ENCODE measurements at places on chromosomes 12 and 14.

- DNase-seq, result no peak
Measured at GRCh38 chr12:71867131-71867530, 27.6 kb downstream of the TBC1D15 start.

- no peak for DNase-seq
Measured at GRCh38 chr12:106984588-106985137, 2.3 kb downstream of the MTERF2 start.

GRCh38 chr12:5916785-5917290, 28.2 kb downstream of the ANO2 start:
- DNase-seq, result no peak

GRCh38 chr14:102736956-102737355, 40.3 kb upstream of the TRAF3 start:
- no peak for DNase-seq

DNA sequence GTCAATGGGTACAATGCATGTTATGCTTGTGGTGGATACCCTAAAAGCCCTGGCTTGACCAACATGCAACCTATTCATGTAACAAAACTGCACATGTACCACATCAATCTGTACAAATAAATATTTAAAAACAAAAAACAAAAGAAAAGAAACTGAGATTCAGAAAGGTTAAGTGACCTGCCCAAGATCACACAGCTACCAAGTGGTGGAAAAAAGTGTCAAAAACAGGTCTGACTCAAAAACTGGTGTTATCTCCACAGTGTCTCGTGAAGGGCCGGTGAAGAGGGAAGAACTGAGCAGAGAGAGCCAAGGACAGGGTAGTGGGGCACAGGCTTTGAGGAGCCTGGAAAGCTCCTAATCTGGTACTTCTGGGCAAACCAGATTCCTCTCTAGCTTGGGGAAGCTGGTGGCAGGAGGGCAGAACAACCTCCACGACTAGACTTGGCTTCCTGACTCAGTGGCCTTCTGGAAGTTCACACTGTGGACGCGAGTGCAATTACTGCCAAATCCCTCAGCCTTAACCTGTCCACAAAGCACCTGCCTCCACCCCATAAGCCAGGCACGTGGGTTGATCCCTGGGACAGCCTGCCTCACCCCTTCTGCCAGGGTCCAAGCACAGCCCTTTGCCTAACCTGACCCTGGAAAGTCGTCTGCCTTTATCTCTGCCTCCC, 15.6 kb downstream of the ZBTB39 start:
- DNase-seq, result no peak

- no peak for DNase-seq
Measured at GRCh38 chr12:13905794-13906193, 75.6 kb downstream of the GRIN2B start.

- DNase-seq, result peak; percentile 86
Measured at GRCh38 chr14:77053046-77053841, 24.7 kb upstream of the IRF2BPL start.

- peak; percentile 57 for DNase-seq
Measured at GRCh38 chr12:116066381-116067230, 210.9 kb downstream of the MED13L start.

DNA sequence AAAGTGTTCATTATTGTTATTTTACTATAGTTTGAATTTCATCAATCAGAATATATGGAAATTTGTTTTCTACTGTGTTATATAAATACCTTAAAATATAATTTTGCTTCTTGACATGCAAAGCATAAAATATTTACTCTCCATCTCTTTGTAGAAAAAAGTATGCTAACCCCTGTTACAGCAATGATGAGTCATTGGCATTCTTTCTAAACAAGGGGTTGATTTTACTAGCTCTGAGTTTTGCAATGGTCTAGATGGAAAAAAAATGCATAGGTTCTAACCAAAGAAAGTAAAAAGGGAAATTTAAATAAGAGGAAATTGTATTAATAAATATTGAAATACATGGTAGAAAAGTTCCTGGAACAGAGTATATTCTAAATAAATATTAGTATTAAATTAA, 990.2 kb upstream of the ATXN7L3B start:
- DNase-seq, result no peak

DNA sequence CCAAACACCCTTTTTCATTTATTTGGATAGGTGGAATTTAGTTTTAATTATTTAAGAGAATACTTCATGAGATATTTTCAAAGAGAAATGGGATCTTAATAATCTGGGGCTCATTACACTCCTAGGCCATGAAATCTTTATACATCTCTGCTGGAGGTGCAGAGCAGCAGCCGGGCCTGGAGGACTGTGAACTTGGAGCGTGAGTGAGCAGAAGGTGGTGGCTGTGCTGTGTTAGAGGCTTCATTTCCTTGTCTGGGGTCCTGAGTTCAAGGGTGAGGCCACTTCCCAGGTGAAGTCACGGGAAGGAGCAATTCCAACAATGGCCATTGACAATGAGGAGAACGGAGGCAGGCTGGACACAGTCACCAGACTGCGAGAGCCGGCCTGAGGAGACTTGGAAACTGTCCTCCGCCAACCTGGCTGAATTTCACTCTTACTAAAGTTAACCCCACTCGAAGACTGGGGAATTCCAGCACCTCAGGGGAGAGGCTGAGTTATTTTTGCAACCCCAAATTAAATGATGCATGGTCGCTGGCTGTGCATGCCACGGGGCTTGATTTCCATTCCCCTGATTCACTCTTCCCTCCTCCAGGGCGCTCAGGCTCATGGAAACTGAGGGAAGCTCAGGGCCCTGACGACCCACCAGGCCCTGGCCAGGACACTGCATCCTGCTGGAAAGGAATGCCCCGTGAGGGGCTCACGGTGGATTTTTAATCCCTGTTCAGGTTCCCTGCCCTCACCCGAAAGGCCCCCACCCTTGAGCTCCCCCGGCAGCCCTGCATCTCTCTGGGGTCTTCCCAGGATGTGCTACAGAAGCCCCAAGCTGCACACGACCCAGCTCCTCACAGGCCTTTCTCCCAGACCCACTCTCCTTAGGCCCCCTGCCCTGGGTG, 22.6 kb upstream of the TRAF3 start:
- DNase-seq, result no peak

DNA sequence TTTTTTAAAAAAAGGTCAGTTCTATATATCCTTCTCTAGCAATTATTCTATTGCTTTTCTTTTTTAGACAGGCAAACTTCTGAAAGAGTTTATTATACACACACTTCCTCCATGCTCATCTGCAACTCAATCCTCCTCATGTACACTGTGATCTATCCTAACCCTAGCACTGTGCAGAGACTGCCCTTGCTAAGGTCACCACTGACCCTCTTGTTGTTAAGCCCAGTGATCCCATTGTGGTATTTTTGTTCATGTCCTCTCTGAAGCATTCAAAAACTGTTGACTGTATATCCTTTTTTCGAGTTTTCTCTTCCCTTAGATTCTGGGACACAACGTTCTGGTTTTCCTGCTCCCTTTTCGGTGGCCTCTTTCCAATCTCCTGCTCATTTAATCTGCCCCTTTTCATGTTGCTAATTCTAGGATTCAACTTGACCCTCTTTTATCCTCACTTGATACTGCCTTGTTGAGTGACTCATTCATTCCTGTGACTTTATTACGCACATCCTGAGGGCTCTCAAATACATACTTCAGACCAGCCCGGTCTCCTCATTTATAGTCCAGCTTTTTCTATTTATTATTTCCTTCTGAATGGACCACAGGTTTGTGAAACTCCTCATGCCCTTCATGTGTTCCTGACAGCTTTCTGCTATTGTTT, 53.9 kb upstream of the PTPRB start:
- DNase-seq, result peak; percentile 12

DNA sequence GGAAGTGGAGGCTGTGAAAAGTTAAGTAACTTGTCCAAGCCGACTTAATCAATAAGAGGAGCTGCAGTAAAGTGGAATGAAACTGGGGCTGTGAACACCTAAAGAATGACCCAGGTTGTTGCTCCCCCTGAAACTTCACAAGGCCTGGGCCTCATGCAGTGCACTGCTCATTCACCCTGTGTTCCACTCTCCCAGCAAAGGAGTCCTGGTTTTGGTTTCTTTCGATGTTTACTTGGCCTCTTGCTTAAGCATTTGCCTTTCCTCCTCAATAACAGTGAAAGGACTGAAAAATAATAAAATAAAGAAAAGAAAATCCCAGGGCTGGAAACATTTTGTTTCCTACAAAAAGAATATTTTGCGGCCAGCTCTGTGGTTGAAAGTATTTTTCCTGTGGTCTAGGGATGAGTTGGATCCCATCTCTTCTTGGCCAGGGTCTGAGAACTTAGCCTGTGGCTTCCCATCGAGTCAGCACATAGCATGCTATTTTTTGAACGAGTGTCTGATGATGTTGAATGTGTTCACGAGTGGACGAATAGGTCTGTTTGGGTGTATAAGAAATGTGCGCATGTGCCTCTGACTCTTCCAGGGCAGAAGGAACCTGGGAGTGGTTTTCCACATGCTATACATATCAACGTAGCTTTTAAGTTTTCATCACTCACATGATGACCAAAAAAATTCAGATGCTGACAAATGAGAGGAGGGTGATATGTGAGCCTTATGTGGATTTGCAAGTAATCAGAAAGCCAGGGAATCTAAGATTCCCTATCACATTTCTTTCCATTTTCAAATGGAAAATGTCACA, 349.8 kb downstream of the ZFP36L1 start:
- peak; percentile 92 for DNase-seq

- DNase-seq, result no peak
Measured at GRCh38 chr12:24929953-24930352, 18.9 kb downstream of the BCAT1 start.

DNA sequence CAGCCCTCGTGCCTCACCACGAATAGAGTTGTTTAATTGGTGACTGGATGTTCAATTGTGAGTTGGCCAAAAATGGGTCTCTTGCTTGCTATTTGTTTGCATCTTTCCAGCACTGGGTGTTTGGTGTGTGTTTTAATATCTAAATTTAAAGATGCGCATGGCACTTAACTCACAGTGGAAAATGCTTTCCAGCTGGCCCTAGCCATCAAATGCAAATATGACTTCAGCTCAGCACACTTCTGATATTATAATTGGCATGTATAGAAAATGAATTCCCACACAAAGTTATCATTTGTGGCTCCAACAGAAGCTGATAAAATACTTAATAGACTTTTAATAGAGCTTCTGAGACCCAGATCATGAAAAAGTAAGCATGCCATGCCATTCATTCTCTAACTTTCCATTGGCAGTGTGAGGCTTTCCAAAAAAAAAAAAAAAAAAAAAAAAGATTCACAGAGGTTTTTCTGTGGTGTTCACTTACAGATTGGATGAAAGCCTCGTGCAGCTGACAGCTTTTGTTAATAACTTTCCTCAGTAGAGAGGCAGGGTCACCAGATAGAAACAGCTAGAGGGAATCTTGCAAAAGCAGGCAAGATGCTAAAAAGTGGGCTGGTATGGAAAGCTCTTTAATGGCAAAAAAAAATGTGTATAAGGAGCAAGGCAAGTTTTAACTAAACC, 425.2 kb downstream of the GALC start:
- DNase-seq, result no peak

DNA sequence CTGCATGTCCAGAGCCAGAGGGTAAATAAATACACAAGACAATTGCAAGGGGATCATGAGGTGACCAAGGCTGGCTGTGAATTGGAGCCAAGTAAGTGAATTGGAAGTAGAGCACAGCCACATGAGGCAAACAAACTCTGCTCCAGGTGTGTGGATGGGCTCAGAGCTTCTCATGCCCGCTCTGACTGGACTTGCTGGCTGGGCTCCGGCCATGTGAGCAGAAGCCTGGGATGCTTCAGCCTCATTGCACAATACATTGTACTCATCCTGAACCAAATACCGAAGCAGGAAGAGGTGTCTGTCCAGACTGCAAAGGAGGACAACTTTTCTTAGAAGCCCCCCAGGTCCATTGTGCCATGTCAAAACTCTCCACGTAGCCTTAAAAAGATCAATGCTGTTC, 193.0 kb downstream of the TTC8 start:
- no peak for DNase-seq

DNA sequence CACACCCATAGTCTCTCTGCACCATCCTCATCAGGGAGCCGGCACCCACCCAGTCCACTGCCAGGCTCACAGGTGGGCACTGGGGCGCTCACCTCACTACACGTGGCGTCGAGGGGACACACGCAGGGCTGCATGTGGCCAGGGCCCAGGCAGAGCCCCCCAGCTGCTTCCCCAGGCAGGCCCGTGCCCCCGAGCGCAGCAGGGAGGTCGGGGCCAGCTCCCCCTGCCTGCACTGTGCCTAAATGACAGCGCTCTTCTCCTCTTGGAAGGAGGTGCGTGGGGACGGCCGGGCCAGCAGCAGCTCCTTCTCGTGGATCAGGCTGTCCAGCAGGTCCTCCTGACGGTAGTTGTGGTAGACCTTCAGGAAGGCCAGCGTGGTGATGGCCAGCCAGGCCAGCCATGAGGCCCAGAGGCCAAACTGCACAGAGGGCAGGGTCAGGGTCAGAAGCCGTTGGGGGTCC, 11.3 kb downstream of the TMEM179 start:
- DNase-seq, result no peak

All from fibroblast of skin of scalp (primary cell).